ENCODE measurements at places on chromosomes 6 and 20.

DNA sequence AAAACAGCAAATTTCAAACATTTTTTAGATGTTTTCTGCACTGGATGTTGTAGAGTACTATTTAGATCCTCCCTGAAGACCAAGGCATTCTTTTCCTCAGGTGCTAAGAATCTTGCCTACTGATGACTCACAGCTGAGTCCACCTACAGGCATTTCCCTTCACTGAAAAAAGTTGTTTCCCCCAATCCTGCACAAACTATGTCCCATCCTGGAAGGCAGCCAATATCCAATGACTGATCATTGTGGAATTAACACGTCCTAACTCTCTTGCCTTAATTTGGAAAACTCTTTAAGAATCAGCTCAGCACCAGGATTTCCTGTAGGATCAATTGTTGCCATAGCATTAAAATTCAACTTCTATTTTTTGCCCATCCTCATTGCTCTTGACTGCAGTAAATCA lies 268.4 kb upstream of the IRAK1BP1 start:
- DNase-seq: peak; percentile 88

DNA sequence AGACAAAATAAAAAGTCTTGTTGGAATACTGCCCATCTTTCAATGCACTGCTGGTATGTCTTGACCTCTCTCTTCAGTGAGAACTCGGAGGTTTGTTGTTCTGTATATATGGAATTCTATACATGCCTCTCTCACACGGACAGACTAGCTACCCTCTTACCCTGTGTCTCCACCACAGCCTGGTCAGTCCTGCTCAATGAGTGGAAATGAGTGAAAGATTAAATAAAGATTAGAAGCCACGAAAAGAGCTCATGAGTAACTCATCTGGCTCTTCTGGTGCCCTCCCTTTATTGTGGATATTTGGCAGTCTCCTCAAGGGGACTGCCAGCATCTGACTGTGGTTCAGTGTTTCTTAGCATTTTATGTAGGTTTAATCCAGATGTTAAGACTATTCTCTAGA lies 262.8 kb upstream of the MAP3K7 start:
- no peak for DNase-seq

GRCh38 chr6:152846825-152847224 lies 96.2 kb downstream of the VIP start:
- DNase-seq: no peak

DNA sequence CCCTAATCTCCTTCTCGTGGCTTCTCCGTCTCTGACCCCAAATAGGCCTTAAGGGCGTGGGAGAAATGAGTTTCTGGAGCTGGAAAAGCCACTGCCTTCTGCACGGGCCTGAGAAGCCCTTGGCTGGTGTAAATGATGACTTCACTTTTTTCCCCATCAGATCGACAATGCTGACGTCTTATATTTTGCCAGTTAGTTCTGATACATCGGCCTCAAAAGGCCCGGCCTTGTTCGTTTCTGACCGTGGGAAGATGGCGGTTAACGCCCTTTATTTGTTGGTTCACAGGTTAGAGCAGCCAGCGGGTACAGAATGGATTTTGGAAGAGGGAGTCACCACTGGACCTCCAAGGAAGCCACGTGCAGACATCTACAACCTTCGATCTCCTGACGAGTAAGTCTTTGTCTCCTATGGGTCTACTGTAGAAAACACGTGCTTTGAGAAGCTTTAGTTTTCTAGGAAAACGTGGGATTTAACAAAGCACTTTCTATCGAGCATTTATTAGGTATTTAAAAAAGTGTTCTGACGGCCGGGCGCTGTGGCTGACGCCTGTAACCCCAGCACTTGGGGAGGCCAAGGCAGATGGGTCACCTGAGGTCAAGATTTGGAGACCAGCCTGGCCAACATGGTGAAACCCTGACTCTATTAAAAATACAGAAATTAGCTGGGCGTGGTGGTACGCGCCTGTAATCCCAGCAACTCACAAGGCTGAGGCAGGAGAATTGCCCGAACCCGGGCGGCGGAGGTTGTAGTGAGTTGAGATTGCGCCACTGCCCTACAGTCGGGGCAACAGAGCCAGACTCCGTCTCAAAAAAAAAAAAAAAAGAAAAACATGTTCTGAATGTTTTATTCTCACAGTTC lies 1.2 kb upstream of the ZNFX1 start:
- peak; percentile 48 for DNase-seq

DNA sequence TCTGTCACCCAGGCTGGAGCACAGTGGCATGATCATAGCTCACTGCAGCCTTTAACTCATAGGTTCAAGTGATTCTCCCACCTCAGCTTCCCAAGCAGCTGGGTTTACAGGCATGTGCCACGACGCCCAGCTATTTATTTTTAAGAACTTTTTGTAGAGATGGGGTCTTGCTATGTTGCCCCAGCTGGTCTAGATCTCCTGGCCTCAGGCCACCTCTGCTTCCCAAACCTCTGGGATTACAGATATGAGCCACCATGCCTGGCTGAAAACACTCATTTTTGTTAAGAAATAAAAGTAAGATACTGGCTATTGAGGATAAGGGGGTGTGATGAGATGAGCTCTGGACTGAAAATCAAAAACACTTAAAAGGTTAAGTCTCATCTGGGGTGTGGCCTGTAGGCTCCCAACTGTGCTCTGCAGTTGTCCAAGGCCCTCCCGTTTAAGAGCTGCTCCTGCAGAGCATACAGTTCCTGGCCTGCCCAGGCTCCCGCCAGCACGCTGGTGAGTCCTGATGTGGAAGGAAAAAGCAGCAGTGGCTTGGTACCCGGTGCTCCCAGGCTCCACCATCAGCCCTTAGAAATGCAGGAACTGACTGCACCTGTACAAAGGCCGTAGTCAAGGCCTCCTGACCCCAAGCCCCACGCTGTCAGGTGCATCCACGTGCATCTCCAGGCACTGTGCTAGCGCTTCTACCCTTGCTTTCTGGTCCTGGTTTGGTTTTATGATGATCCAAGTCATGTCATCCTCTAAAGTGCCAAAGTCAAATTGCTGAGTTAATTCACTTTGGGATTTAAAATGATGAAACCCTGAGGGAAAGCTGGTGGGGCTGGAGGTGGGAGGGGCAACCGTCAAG lies 111.5 kb downstream of the TMEM242 start:
- DNase-seq: no peak

DNA sequence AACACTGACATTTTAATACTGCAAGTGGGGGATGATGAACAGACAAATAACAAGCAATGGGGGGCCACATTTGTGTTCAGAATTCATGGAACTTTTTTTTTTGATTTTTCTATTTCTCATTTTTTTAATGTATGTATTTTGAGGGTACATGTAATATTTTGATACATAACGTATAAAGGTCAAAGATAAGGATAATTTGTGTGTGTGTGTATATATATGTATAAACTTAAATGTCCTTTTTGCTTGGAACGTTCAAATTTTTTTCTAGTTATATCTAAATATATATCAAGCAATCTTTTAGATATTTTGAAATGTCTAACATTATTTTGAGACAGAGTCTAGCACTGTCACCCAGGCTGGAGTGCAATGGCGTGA lies 12.3 kb upstream of the ZNF311 start:
- DNase-seq: no peak

DNA sequence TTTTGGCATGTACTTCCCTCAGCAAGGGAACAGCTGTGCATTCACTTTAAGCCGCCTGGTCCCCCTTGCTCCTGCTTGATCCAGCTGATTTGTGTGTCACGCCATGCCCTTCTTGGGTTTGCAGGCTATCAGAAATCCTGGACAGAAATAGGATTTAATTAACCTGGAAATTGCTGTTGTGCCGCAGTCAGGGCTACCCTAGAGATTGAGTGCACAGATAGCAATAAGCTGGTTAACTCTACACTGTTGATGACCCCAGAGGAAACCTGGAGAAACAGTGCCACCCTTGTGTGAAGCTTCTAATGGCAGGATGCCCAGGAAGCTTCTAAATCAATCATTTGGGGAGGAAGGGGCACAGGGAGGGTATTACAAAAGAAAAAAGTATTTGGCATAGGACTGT lies 199.0 kb downstream of the JARID2 start:
- DNase-seq: no peak

GRCh38 chr6:142292166-142292924 lies 9.5 kb upstream of the ADGRG6 start:
- no peak for DNase-seq

DNA sequence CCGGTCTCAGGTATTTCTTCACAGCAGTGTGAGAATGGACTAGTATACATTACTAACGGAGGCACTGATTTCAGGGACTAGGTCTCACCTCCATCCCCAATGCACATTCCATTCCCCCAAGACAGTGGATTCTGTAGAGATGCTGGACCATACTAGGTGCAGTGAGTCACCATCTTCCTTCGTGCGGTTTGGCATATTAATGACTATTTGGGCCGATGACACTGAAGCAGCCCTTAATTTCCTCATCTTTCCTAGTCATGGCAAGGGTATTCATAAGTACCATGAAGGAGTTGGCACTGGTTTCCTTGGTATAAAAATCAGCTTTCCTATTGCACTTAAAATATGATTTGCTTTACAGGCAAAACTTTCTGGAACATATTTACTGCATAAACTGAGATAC lies 121.4 kb upstream of the TRAF3IP2 start:
- peak; percentile 45 for DNase-seq

- DNase-seq: no peak
Observed at GRCh38 chr6:39814236-39814635, 22.1 kb downstream of the DAAM2 start.

DNA sequence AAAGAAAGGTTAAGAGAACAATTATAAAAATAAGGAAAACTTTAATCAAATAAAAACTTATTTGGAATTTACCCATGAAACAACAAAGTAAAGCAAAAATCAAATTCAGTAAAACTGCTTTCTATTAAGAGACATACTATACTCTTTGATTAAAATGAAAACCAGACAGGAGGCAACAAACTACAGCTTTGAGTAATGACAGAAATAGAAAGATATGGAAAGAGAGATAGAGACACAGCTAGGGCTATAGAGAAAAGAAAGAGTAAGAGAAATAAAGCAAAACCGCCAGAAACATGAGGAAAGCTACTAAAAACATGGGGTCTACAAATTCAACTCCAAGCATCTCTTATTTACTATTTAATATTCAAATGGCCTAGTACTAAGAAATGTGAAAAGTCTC lies 67.6 kb downstream of the PHIP start:
- DNase-seq: no peak

DNA sequence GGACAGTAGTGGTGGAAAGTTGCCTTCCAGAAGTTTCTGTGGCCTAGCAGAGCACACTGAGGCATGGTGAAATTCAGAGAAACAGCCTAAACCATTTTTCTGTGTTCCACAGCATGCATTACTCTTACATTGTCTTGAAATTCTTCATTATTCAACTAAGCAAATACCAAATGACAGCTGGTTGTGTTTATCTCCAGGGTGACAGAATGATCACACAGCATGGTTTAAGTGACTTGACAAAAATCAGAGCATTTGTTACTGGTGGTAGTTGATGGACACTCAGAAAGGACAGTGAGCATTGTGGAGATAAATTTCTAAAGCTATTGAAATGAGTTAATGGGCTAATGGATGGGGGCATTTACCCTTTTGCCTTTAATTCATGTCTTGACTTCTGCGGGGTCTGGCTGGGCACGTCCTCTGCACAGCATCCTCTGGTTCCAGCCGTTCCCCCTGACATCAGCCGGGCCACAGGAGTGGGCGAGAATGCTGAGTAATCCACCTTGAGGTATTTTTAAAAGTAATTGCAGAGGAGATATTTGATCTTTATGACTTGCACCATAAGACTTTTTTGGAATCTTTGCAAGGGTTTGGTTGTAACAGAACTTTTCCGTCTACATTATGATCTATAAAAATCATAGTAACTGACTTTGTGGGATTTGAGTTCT lies 78.9 kb upstream of the SCP2D1 start:
- DNase-seq: no peak

DNA sequence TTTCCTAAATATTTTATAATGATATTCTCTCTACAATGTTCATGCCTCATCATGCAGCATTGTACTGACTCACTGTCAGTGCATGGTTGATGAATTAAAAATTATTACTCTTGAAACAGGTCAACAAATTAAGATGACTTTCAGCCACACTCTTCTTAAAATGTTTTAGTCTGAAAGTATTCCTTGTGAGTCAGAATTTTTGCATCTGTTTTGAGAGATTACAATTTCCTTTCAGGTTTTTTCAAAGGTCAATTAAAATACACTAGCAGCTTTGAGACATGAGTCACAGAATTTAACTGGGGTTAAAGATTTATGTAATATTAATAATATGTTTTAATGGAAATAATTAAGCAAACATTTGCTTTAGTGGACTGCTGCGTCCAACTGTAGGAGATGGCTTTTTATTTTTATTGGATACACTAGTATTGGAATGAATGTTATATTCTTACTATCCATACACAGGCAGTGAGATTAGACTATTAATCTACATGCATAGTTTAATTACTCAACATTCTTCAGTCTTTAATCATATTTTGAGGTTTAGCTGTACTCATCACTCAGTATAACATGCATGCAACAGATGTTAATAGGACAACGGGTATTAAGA lies 9.7 kb downstream of the COL12A1 start:
- no peak for DNase-seq
